ENCODE measurements at places on chromosomes 7 and 10. TPM values are rescaled to one million over a fixed set of nuclear protein-coding genes. Genes with fewer than 3 reads are reported as not detected.

Gene EDRF1
- total RNA-seq: 69.4 TPM

Gene SGMS1
- total RNA-seq: 43.5 TPM

Gene ZNF804B
- not detected for total RNA-seq

Gene PON2
- total RNA-seq: 7.5 TPM

Gene ZMIZ1
- total RNA-seq: 64.9 TPM

Gene GNAT3
- total RNA-seq: not detected

Gene TAS2R3
- 9.5 TPM for total RNA-seq

Gene TRAPPC14
- 75.8 TPM for total RNA-seq

Gene SPDYE9
- not detected for total RNA-seq

Gene PDAP1
- total RNA-seq: 60.4 TPM

Gene LRRC18
- not detected for total RNA-seq

Gene AGR3
- total RNA-seq: not detected

Gene NXPH1
- not detected for total RNA-seq

Gene MYPN
- not detected for total RNA-seq

Gene NOS3
- 0.39 TPM for total RNA-seq

Gene WEE2
- total RNA-seq: not detected

Gene CELF2
- 112 TPM for total RNA-seq

Gene CAMK1D
- total RNA-seq: 77.3 TPM

Gene CYP3A4
- total RNA-seq: not detected

Gene EGFR
- total RNA-seq: not detected

Gene HMX2
- total RNA-seq: not detected

Gene PPP1R9A
- 4.8 TPM for total RNA-seq

Gene OPALIN
- total RNA-seq: not detected

Gene CDC14C
- not detected for total RNA-seq

Gene MNX1
- not detected for total RNA-seq

Gene CYP3A7
- total RNA-seq: not detected

Gene CDHR1
- 1.7 TPM for total RNA-seq

Gene LRIT1
- not detected for total RNA-seq

Gene SPDYE5
- not detected for total RNA-seq

Gene SPRN
- not detected for total RNA-seq

Gene RBP3
- total RNA-seq: not detected

Gene SORBS1
- 1.5 TPM for total RNA-seq

Gene PTN
- total RNA-seq: not detected

Gene PRSS58
- not detected for total RNA-seq

Gene CYP2E1
- total RNA-seq: 2.1 TPM

Gene GRB10
- not detected for total RNA-seq

Gene EFCAB10
- total RNA-seq: not detected

Gene ZNF485
- total RNA-seq: 8.4 TPM

Gene BCL7B
- 64.5 TPM for total RNA-seq

Gene CLCN1
- total RNA-seq: not detected

Gene ZNF425
- 2.8 TPM for total RNA-seq

Gene PPP1R17
- 0.20 TPM for total RNA-seq

Gene UTF1
- total RNA-seq: not detected

Gene MSRB2
- 3.0 TPM for total RNA-seq

Gene VPS26A
- total RNA-seq: 35.3 TPM

Gene CPXM2
- total RNA-seq: not detected

Gene PWWP2B
- total RNA-seq: 34.4 TPM

Gene GBX1
- not detected for total RNA-seq

All from B cell (primary cell).